ENCODE measurements at places on chromosomes 4 and X. TPM values are rescaled to one million over a fixed set of nuclear protein-coding genes. Genes with fewer than 3 reads are reported as not detected.

The TMPRSS11D gene
- not detected for total RNA-seq

The DKK2 gene
- total RNA-seq, result 0.09 TPM

The SMARCAD1 gene
- total RNA-seq, result 27.1 TPM

The INPP4B gene
- total RNA-seq, result 4.3 TPM

The ETFDH gene
- 27.9 TPM for total RNA-seq

The ATP1B4 gene
- total RNA-seq, result not detected

The CTAG1A gene
- not detected for total RNA-seq

The CT45A1 gene
- not detected for total RNA-seq

The MAGEC1 gene
- under 0.01 TPM for total RNA-seq

The SHISA3 gene
- total RNA-seq, result 0.65 TPM

The ARHGAP10 gene
- 30.8 TPM for total RNA-seq

The TAF7L gene
- 0.43 TPM for total RNA-seq

All from smooth muscle cell of bladder (primary cell).